ENCODE measurements at places on chromosomes 4 and X.

DNA sequence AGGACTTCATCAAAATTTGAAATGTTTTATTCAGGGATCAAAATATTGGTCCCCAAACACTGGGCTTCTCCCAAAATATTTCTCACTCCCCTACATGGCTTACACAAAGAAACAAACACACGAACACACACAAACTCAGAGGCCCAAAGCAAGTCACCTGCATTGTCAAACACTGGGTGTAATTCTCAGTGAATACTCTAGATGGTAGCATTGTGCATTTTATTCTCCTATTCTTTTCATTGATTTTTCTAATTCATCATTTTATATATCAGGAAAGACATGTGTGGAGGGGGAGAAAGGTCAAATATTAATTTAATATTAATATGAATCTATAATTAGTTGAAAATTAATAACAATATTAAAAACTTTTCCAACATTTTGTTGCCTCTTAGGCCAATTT lies 72.3 kb upstream of the TNMD start:
- DNase-seq = peak; percentile 10

DNA sequence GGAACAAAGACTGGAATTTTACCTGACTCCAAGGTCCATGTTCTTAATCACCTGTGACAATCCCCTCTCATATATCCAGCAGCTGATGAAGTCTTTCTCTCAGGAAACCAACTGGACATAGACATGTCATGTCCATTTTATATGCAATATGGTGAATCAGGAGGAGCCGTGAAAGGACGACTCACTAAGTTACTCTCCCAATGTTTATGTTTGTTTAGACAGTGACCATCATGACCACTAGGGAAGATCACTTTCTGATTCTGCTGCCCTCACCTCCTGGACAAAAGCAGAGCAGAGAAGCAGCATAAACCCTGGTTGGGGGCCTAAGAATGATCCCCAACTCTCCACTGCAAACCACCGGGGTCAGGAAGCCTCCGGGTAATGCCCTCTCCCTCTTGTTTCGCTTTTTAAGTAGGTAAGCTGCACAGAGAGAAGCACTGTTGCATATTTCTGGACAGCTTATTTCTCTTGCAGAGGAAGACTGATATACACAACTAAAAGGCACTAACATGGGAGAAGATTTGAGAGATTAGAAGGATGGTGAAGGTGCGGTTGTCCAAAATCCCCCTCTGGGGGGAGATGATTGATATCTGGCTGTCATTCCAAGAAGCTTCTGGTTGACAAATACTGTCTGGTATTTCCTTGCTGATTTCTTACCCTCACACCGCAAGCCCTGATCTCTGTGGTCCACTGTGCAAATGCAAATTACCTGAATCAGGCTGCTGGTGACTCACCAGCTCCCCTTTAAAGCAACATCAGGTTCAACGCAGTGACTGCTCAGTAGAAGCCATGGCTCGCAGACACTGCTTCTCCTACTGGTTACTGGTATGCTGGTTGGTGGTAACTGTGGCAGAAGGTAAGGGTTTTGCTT lies at the start of gene ODAPH:
Gene ODAPH, plus strand, starts transcription at position 773 of the 871 bp plus-strand sequence. Its CDS starts 17 bp downstream, at position 790.
- peak; percentile 72 for DNase-seq

GRCh38 chr4:168731006-168731636 lies 234.3 kb downstream of the PALLD start:
- no peak for DNase-seq

- DNase-seq = no peak
Observed at GRCh38 chrX:130626521-130626920, 224.7 kb downstream of the RBMX2 start.

DNA sequence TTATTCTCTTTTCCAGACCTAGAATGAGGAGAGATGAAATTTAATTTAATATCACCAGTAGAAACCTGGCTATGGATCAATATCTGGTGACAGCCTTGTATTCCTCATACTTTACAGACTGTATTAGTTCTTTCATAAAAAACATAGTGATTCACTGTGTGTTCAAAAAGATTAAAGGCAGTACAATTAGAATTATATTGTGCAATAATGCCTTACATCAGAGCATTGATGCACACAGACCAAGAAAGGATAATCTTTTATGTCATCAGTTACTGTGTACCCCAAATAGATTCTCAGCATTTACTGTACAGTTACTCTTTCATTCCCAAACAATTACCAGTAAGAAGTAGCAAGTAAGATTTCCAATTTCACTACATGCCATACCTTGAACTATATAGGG lies 260.5 kb upstream of the ANXA10 start:
- DNase-seq = no peak

Measured in RWPE1 (cell line).